MM.1S (cell line): ENCODE measurements at places on chromosomes 12 and 14.

DNA sequence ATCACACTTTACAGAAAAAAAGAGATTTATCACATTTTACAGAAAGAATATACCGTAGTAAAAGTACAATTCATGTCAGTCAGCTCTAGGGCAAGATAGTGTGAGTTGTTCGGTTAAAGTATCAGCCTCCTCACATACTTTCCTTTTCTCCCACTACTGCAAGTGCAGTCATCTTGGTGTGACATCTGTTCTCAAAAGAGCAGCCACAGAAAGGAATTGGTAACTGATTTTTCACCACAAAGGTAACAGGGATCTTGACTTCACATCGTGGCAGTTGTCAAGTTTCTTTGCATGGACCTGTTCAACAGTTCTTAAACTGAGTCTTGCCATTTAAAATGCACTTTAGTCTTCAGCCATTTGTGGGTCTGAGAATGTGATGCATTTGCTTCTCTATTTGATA lies 5.0 kb upstream of the E2F7 start:
- DNase-seq: peak; percentile 67

DNA sequence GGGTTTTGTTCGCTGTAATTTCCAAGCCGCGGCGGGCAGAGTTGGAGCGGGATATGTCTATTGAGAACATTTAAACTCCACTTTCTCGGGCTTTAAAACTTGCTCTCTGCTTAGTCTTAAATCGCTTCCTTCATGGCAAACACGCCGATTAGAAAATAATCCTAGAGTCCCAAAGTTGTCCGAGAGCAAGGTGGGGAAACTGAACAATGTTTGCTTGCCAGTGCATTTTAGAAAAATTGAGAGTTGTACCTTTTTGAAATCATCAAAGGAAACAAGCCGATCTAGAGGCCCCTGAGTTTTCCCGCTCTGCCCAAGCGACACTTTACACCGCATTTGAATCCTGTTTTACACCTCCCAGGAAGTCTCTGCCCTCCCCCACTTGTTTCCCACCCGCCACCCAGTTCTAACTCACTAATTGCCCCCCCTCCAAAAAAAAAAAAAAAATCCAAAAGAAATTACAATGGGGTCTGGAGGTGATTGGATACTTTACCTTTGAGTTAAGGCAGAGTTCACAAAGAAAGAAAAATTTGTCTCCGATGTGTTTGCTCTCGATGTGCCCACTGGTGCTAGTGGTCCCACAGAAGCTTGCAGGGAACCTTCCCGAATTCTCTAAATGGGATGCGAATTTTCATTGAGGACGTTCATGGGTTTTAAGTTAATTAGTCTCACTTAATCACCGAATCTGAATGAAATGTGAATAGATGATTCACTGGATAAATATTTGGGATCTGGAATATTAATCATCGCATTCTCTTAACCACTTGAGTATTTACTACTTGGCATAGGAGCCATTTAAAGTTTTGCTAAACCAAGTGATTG lies 2.3 kb downstream of the HMGA2 start:
- DNase-seq: no peak

DNA sequence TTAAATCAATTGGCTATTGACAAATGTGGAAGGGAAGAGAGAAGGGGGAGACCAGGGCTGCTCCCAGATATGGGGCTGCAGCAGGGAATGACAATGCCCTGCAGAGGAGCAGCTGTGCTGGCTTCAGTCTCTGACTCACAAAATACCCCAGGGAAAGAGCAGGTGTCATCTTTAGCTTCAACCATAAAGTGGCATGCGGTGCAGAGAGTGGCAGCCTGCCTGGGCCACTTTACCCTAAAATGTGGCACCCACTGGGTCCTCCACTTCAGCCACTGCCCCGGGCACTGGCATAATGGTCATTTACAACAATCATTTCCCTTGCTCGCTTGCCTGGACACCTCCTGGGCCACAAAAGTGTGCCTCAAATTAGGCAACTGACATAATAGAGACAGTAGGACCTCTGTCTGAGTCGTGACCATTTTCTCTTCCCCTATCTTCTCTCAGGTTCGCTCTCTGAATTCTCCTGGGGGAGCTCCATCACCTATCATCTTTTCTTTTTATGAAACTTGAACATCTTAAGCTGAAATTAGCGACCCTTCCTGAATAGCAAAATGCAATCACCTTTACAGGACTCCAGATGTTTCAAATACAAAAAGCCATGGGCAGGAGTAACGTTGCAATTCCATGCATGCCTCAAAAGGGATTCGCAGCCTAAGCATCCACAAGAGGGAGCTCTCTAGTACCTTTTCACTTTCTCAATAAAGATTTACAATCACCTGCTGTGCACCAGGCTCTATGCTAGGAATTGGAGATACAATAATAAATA lies 179.9 kb upstream of the ATF7IP start:
- peak; percentile 49 for DNase-seq

DNA sequence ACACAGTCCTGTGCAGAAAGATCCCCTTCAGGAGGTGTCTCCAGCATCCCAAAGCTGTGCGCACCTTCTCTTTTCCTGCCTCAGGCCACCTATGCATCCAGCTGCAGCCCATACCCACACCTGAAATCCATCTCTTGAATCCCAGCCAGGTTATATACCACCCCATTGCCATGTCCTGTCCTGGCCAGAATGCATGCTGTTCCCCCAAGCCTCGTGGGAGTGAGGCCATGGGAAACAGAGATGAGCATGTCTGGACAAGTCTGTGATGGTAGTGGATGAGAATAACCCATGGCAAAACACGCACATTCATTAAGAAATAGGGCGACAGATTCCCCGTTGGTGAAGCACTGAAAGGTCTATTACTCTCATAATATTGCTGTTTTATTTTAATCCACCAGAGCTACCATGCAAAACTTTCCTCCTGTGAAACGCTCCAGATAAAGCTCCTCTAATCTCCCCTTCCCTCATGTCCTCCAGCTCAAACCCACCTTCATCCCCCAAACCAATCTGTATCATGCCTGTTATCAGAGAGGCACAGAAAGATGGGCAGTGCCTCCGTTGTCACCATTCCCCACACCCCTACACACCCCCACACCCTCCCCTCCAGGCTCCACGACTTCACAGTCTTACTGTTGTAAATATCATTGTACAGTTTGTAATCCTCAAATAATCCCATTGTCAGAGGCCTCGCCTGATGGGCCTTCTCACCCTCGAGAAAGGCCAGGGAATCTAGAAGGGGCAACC lies 97.5 kb upstream of the FKBP4 start:
- no peak for DNase-seq

- no peak for DNase-seq
Measured at GRCh38 chr12:101019667-101020066, 190.4 kb downstream of the SLC5A8 start.

DNA sequence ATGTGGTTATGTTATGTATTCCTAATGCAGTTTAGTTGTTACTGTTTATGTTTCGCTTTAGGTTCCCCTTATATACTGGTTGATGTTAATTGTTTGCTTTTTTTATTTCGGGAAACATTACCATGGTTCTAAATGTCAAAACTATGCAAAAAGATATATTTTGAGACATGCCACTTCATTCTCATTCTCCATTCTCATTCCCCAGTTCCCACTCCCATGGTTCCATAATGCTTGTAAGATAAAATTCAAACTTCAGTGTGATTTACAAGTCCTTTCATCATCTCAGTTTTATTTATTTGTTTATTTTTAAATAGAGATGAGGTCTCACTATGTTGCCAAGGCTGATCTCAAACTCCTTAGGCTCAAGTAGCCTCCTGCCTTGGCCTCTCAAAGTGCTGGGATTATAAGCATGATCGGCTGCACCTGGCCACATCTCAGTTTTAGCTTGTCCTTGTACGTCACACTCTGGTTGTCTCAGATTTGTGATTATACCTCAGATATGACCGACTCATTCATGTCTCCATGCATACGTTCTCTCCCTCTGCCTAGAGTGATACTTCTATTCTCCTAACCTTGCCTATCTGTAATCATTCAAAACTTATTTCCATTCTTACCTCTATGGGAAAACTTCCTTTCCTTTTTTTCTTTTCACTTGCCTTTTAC lies 407.8 kb upstream of the RGS6 start:
- no peak for DNase-seq

DNA sequence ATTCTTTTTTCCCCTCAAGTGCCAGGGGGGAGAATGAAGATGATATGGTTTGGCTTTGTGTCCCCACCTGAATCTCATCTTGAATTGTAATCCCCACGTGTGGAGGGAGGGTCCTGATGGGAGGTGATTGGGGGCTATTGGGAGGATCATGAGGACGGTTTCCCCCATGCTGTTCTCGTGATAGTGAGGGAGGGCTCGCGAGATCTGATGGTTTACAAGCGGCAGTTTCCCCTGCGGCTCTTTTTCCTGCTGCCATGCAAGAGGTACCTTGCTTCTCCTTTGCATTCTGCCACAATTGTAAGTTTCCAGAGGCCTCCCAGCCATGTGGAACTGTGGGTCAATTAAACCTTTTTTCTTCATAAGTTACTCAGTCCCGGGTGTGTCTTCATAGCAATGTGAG lies 173.7 kb downstream of the CAND1 start:
- no peak for DNase-seq

- DNase-seq: no peak
Measured at GRCh38 chr14:36498938-36499337, 21.1 kb downstream of the NKX2-1 start.

GRCh38 chr12:130968611-130969010 lies 14.9 kb downstream of the ADGRD1 start:
- no peak for DNase-seq

DNA sequence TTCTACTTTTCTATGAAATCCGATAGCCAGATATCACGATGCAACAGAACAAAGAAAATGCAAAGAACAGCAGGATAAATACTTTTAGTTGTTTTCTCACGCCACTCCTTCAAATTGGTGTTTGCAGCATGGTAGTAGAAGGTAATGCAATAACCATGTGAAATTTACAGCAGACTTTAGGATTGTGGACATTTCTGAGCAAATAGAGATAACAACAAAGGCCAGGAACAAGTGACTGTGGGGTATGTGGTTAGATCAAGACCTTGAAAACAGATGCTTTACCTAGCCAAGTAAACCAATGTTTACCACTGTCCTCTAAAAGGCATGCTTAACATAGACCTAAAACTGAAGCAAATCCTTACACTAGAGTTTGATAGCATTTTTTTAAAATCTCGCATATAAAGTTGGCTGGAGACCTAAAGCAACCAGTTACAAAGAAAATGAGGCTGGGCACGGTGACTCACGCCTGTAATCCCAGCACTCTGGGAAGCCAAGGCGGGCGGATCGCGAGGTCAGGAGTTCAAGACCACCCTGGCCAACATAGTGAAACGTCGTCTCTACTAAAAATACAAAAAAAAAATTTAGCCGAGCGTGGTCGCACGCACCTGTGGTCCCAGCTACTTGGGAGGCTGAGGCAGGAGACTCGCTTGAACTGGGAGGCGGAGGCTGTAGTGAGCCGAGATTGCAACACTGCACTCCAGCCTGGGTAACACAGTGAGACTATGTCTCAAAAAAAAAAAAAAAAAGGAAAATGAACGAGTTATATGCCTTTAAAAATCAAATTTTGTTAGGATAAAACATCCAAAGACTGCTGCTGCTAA lies 123.2 kb upstream of the FOXN3 start:
- no peak for DNase-seq

DNA sequence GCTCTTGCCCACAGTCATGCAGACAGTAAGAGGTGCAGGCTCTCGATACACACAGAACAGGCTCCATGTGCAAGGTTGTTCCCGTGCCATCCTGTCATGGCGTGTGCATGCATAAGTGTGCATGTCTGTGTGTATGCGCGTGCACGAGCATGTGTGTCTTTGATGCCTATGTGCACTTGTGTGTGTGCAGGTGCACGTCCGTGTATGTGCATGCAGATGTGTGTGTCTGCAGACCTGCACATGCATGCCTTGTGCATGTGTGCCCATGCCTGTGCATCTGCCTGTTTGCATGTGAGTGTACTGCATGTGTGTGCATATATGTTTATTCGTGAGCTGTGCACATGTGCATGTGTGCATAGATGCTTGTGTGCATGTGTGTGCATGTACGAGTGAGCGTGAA lies 309.8 kb downstream of the TMEM121 start:
- no peak for DNase-seq

DNA sequence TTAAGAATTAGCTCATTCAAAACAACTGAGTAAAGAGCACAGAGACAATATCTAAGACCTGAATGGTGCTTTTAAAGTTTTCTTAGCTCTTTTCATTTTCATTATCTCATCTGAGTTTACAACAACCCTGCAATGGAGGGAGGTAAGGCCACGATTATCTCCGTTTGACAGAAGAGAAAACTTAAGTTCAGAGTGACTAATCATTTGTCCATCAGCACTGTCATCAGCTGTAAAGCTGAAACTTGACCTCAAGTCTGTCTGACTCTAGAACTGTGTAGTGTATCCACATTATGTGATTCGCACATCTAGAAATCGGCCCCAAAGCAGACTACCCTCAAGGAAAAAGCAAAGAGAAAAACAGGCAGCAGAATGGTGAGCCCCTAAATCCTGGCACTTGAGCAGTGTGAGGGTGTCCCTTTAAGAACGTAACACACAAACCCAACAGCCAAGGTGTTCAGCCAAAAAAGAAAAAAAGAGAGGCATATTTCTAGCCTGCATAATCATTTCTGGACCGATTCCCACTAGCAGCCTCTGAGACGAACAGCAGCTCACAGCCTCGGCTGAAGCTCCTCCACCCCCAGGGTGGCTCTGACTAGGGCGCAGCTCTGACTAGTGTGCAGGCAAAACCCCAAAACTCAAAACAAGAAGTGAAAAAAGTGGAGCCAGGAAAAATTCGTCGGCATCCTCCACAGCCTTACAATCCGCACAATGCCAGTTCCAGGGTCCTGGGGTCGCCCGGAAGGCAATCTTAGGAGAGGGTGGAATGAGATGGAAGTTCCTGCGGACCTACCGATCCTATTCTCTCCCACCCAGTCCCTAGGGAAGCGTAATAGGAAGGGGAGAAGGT lies 1.6 kb downstream of the STXBP6 start:
- no peak for DNase-seq
